Large intestine (tissue), 12 donors: ENCODE measurements at places on chromosomes 13 and 19.

DNA sequence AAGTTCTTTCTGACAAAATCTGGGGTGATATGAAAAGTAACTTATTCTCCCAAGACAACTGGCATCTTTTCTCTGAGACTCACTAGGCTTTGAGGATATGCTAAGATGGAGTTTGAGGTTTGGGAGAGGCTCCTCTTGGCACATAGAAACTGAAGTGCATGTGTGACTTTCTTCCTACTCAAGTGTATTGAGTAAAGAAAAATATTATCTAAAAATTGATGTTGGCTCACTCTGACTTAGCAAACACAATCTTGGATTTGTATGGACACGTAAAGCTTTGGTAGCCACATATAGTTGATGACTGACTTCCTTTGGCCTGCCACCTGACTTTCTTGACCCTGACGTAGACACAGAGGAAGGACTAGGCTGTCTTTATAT lies 71.1 kb upstream of the KLF12 start:
- DNase-seq, result no peak

DNA sequence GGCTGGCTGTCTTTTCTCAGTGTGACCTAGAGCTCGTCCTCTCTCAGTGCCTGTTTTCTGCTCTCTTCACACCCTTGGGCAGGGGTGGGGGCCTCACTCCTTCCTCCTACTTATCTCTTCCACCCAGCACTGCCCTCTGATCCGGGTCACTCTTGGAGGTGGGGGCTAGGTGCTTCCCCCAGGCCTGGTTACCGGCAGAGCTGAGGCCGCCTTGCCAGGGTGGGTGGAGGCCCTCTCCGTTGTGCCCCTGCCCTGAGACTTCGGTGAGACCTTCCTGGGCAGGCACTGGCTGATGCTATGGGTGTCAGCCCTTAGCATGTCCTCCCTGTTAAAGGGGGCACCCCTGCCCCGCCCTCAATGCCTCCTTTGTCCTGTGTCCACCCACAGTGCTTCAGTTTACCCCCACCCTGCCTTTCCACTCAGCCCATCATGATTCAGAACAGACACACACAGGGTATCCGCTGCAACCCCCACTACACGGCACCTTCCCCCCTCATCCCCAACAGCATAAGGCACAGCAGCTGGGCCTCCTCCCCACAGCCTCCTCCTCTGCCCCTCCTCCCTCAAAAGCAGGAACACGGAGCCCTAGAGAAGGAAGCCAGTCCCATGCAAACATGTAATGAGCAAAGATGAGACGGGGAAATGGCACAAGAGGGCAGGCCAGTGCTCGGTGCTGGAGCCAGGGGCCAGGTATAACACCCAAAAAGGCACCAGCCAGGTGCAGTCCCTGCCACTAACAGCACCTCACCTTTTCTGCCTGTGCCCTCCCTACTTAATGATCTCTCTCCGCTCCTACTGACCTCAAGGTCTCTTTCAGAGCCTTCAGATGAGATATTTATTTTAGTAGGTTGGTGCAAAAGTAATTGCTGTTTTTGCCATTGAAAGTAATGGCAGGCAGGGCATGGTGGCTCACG lies 9.8 kb downstream of the ZGLP1 start:
- DNase-seq, result no peak

DNA sequence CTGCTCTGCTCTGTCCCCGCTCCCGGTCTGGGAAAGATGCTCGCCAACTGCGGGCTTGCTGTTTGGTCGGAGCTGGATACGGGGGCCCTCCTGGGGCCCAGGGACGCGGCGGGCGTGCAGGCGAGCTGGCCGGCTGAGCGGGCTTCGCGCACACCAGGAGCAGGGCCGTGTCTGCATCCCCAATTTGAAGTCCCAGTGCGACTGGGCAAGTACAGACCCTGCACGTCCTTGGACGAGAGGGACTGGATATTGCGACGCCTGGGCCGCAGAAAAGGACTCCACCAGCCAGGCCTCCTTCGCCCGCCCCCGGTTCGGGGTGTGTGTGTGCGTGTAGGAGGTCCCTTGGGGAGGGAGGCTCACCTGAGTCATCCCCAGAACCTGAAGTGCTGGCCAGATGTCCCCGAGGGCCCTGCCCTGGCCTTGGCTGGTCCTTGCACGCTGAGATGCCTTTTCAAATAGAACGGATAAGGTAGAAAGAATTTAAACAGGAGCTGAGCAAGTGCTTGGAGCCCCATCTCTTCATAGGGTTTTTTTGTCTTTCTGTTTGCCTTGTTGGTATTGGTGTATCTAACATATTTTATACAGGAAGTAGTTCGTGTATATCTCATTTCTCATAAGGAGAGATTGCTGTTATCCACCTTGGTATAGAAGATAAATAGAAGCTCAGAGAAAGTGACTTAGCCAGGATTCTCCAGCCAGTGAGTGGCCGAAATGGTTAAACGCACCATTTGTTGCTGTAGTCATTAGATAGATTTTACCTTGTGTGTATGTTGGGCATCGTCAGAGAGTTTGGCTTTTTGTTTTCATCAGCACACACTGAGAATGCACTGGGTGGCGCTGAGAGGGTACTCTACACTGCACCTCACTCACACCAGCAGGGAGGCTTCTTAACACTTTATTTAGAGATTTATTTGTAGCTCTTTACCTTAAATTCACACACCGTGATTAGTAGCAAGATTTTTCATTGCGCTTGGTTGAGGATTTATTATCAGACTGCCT lies 1.1 kb downstream of the NAXD start:
- peak; percentile 58 for DNase-seq

GRCh38 chr19:13770013-13770635 lies 4.1 kb upstream of the C19orf53 start:
- DNase-seq, result no peak

GRCh38 chr19:954672-955494 lies 29.0 kb downstream of the ARID3A start:
- DNase-seq, result peak; percentile 68

GRCh38 chr13:113209759-113210421 lies 477 bp downstream of the CUL4A start:
- DNase-seq, result peak; percentile 81

- peak; percentile 86 for DNase-seq
These were observed 111.4 kb downstream of the FRY start for GRCh38 chr13:32142956-32143375.

- DNase-seq, result peak; percentile 24
These were observed 430 bp downstream of the ZNF358 start for GRCh38 chr19:7516333-7516732.

- DNase-seq, result no peak
These were observed 286.1 kb downstream of the IRS2 start for GRCh38 chr13:109500146-109500773.

DNA sequence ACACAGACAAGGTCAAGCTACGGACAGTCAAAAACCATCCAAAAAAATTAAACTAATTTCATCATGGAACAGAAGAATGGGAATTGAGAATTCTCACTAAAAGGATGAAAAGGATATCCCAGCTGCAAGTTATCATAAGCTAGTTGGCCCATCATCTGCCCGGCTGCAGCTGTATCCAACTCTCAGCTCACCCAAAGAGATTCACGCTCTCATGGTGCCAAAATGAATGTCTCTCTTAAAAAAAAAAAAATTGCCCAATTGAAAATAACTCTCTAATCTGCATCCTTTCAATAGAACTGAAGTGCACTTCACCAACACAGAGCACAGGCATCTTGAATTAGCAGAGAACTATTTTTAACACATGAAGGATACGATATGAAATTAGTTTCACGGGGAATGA lies 20.0 kb downstream of the ENOX1 start:
- no peak for DNase-seq

GRCh38 chr13:97849305-97849704 lies 104.2 kb upstream of the IPO5 start:
- DNase-seq, result no peak

DNA sequence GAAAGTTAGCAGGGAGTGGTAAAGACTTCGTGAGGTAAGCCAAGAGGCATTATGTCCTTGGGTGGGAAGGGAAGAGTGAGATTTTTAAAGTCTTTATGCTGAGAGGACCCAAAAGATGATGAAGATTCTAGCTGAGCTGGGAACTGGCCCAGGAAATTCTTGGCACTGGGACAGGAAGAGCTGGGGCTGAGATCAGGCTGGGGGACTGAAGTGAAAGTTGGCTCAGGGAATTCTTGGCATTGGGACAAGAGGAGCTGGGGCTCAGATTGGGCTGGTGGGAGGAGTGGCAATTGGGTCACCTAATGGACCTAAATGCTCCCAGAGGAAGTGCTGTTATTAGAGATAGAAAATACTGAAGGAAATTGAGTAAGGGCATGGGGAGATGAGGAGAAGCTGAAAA lies 8.8 kb downstream of the SCEL start:
- DNase-seq, result peak; percentile 28

DNA sequence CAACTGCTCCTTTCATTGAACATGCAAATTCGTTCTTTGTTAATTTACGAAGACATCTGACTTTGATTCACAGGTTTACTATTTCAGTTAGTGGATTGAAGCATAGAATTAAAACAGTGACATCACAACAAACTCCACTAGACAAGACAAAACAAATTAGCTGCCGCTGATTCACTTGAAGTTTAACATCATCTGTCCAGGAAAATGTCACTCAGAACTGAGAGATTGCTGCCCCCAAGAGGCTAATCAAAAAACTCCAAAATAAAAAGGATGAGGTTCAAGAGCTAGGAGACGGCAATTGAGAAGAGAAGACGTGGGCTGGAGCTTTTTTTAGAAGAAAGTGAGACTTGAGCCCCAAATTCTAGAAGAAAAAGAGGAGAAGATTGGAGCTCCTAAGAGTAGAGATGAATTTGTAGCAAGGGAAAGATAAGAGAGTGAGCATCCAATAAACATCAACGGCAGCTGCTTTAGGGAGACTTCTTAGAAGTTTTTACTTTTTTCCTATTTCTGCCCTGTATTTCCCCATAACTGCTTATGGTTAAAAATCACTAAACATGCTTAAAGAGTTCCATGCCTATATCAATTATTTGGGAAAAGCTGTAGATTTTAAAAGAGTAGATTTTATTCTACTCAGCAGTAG lies 40.8 kb upstream of the TPP2 start:
- no peak for DNase-seq

- DNase-seq, result no peak
These were observed 6.6 kb downstream of the AKT2 start for GRCh38 chr19:40278361-40279035.

- DNase-seq, result no peak
These were observed 53.0 kb upstream of the UQCRFS1 start for GRCh38 chr19:29266001-29266400.

- no peak for DNase-seq
These were observed 1573.3 kb downstream of the PCDH9 start for GRCh38 chr13:65656740-65657329.

GRCh38 chr19:40799558-40800338 lies 757 bp downstream of the EGLN2 start:
- DNase-seq, result peak; percentile 52

- DNase-seq, result no peak
These were observed 4.6 kb downstream of the USHBP1 start for GRCh38 chr19:17259934-17260333.

GRCh38 chr13:113796211-113796963 lies 37.4 kb downstream of the TMEM255B start:
- no peak for DNase-seq

- no peak for DNase-seq
These were observed 9.9 kb downstream of the PPFIA3 start for GRCh38 chr19:49129238-49129583.

GRCh38 chr13:48437371-48437770 lies 24.5 kb upstream of the LPAR6 start:
- DNase-seq, result no peak

GRCh38 chr19:4800591-4801081 lies 9.1 kb downstream of the FEM1A start:
- no peak for DNase-seq

DNA sequence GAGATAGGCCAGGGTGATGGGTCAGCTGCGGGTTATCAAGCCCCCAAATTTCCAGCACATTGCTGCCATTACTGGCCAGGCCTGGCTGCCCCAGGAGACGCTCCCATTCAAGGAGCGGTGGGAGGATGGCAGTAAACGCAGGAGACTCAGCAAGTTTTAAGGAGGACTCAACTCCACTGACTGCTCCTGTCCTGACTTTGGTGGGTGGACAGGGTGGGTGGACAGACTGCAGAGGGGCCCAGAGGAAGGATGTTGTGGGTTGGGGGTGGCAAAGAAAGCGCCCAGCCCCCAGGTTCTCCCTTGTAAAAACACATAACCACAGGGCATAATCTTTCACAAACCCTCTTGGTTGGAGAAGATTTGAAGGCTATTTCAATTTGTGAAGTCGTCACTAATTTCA lies 4.4 kb downstream of the GJB6 start:
- no peak for DNase-seq

DNA sequence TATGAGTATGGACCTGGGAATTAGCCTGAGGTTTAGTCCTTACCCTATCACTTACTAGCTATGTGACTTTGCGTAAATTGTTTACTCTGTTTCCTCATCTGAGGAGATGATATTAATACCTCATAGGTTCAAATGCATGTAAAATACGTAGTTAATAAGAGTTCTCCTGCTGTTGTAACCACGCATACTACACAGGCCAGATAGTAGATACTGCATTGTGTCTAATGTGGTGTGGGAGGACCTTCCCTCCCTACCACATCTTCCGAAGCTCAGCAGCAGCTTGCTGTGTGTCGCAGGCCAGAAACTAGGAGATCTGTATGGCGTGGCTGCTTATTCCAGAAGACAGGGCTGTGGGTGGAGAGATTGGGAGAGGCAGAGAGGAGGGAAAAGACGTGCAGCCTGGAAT lies 23.0 kb downstream of the GTF2F2 start:
- DNase-seq, result no peak

DNA sequence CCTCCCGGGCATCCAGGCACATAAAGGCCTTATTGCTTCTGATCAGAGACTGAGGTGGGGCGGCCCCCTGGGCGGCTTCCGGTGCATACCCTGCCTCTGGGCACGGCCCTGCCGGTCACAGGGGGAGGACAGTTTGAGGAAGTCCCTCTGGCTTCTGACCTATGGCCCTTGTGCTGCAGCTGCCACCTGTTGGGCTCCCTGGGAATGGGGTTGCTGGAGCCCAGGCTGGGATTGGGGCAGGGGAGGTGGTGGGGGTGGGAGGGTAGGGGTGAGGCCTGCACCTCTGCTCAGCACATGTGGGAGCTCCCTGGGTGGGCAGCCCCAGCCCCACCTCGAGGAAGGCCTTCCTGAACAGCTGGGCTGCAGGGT lies 10.7 kb downstream of the ANO8 start:
- no peak for DNase-seq

GRCh38 chr13:87903553-87903952 lies 232.4 kb downstream of the SLITRK5 start:
- no peak for DNase-seq

DNA sequence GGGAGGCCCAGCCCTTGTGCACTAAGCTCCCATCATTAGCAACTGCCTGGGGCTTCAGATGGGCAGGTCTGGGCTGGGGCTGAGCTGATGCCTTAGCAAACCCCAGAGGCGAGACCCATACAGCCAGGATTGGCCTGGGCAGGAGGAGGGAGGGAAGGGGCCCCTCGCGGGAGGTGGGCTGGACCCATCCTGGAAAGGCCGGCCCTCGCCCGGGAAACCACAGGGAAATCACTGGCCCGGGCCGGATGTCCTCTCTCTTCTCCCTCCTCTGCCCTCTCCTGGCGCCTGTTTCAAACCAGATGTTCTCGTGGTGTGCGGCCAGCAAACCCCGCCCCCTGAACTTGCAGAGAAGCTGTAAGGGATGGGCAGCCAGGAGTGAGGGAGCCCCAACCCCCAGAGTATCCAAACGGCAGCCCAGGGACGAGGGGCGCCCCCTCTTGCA lies 43.1 kb downstream of the TMEM255B start:
- DNase-seq, result peak; percentile 31

- no peak for DNase-seq
These were observed 22.6 kb downstream of the MED4 start for GRCh38 chr13:48072304-48072703.
